ENCODE measurements at places on chromosomes 6 and 20. TPM values are rescaled to one million over a fixed set of nuclear protein-coding genes. Genes with fewer than 3 reads are reported as not detected.

TRIM38 gene
- total RNA-seq, result 17.2 TPM

NTSR1 gene
- not detected for total RNA-seq

ADGRF5 gene
- 3.8 TPM for total RNA-seq

SPEF1 gene
- not detected for total RNA-seq

TBPL1 gene
- 15.5 TPM for total RNA-seq

SIRPA gene
- total RNA-seq, result 21.4 TPM

FAM162B gene
- total RNA-seq, result 2.4 TPM

DPM1 gene
- total RNA-seq, result 38.5 TPM

ARFGEF3 gene
- 0.06 TPM for total RNA-seq

SLC18B1 gene
- total RNA-seq, result 6.0 TPM

PLCB4 gene
- 0.29 TPM for total RNA-seq

VSTM2L gene
- total RNA-seq, result 1.9 TPM

SIRT5 gene
- total RNA-seq, result 4.9 TPM

SRC gene
- total RNA-seq, result 21.2 TPM

All from cardiac ventricle fibroblast (primary cell).